Fibroblast of gingiva (primary cell): ENCODE measurements at places on chromosomes 6 and 20.
A peak's percentile ranks its signal among the peaks of the same experiment; 100 is the strongest.

DNA sequence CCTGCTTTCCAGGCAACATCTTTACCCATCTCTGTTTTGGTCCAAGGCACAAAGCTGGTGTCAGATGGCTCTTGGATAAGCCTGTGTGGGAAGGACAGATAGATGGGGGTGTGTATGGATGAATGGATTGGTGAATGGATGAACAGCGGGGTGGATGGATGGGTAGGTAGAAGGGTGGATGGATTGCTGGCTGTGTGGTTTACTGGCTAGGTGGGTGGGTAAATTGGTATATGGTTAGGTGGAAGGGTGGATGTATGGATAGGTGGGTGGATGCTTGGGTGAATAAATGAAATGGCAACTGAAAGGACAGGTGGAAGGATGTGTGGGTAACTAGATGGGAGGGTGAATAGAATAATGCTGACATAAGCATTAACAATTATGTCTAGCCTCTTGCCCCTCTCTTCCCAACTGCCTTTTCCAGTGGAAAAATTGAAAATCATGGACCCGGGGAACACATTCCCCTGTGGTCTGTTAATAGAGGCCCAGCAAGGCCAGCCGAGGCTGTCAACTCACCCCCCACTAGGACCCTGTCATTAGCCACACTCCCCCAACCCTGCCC, 43.8 kb upstream of the RSPO4 start:
- no peak for DNase-seq

DNA sequence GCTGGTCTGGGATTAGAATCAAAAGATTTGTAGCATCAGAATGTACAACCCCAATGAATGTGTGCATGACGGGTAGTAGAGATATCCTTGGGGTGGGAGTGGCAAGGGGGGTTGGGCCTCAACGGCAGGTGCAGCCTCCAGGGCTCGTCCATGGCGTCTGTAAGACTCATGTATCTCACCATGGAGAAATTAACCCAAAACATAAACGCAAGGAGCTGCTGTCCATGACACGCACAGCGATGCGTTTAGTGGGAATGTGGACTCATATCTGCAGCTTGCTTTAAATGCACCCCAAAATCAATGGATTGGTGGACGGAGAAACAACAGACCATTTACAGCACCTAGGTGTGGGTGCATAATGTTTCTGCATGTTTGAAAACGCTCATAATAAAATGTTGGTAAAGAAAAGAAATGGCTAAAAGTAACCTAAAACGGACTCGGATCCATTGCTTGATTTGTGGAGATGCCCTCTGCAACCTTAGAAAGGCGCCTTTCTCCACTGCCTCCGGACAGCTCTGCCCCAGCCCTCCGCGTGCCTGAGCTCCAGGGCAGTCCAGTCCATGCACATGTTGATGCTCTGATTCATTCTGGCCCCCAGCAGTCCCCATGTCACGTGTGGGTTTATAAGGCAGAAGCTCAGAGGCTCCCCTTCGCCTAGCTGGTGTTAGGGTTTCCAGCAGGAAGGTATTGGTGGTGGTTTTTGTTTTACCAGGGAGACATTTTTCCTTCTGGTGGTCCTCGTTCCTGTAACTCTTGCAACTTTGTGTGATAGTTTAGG, 24.5 kb downstream of the PYGB start:
- peak; percentile 68 for DNase-seq

- no peak for DNase-seq
These were observed 9.8 kb downstream of the RIMS4 start for GRCh38 chr20:44800391-44801046.

GRCh38 chr6:168016721-168017525, 19.5 kb downstream of the KIF25 start:
- DNase-seq: no peak

GRCh38 chr6:112980676-112981075, 633.5 kb downstream of the RFPL4B start:
- no peak for DNase-seq

DNA sequence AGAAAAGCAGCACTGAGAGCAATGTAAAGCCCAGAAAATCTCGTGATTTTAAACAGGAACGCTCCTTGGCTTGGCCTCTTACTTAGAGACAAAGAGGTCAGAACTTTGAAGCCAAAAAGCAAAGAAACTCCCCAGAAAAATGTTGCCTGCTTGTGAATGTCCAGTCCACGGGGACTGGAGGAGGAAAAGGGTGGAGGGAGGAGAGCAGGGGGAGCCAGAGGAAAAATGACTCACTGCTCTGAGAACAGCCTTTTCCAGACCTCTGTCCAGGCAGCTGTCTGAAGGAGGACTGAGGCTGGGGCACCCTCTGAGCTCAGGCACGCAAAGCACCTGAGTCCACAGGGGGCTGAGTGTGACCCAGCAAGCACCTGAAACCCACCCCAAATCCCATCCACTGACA, 64.7 kb downstream of the TRAM2 start:
- peak; percentile 91 for DNase-seq

DNA sequence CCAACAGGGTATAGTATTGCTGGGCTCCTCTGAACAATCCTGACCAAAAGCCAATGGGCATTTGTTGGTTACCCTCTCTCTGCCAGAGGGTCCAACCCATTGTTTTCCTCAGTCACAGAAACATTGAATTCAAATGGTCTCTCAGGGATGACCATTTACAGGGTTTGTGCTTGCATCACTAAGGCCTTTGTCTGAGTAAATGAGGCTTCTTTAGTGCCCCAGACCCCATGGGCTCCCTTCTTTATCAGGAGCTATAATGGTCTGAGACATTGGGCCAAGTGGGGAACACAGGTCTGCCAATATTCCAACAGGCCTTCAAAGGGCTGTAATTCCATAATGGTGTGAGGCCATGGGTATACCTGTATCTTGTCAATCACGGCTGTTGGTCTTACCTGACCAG, 27.1 kb downstream of the GSTA2 start:
- DNase-seq: no peak

GRCh38 chr6:7515363-7515762, 26.1 kb upstream of the DSP start:
- no peak for DNase-seq

DNA sequence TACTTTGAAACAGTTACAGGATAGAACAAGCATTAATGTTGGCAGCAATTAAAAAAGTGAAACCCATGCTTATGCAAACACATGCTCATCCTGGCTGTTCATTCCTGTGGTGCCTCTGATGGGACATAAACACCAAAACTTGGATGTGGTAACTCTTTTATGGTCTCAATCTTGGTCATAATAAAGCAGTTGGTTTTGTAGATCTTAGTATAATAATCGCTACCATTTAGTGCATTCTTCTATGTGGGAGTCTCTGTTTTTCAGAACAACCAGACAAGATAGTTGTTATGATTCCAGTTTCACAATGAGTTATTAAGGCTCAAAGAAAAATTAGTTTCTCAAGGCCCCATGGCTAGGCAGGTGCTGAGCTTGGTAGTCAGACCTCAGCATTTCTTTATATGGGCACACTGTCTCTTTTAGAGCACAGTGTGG, 184.0 kb downstream of the UTRN start:
- peak; percentile 7 for DNase-seq

DNA sequence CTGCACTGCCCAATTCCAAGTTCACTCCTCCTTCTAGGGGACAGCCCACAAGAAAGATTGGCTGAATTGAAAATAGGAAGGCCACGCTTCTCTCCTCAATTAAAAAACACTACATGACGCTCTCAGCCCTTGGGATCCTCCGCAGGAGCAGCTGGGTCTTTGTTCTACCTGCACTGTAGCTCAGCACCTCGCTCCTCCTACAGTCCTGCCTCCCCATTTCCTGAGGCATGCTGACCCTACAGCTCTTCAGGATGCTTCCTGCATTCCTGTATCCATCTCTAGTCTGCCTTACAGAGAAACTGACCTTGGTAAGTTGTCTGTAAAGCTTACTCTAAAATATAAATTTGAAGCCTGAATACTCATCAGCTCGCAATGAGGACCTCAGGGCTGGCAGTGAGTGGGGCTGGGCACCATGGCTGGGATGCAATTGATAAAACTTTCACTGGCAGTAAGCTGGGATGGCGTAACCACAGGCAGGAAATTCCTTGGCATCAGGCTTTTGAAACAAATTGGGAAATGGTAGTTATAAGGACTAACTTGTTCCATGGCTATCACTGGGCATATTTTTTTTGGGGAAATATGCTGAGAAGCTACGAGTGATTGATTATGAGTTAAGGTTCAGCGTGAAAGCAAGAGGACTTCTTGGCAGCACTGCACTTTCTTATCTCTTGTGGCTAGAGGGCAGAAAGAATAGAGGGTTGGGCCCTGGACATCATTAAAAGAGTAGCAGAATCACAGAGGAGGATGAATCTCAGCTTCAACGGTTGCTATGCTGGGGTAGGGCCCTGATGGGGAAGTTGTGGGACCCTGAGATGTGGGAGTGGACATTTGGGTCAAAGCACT, 11.7 kb upstream of the SIRPB1 start:
- DNase-seq: peak; percentile 34

DNA sequence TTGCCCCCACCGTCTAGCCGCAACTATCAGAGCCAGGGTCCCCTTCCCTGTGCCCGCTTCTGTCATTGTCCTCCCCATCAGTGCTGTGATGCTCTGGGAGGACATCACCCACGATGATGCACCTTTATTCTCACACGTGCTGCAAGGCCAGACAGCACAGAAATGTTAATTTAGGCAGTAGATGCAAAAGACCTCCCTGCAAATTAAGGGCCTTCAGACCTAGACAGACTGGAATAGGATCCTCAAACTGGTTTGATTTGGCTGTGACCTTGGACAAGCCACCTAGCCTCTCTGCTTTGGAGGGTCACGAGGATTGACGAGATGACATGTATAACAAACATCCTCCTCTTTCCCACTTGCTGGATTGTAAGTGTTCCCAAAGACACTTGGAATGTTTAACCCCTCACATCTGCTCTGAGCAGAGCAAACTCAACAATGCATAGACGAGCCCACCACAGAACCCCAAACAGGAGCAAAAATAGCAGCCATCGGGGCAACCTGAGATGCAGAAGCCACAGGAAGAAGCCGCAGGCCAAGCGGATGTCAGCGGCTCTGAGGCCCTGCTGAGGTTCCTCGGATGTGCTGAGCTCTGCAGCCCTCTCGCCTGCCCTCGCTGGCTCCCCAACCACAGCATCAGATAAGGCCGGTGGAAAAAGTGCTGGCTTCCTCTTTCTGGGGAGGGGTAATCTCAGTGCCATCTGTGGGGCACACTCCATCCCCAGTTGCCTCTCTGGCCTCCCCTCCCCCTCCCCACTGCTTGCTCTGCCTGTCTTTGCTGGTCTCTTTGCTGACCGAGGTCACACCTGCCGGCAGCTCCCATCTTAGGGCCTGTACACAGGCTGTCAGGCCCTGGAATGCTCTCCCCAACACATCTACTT, 35.3 kb downstream of the TOX2 start:
- DNase-seq: no peak

- peak; percentile 29 for DNase-seq
These were observed 81.9 kb downstream of the FIG4 start for GRCh38 chr6:109772883-109773431.

- no peak for DNase-seq
These were observed 15.0 kb downstream of the TBXT start for GRCh38 chr6:166152660-166153059.

DNA sequence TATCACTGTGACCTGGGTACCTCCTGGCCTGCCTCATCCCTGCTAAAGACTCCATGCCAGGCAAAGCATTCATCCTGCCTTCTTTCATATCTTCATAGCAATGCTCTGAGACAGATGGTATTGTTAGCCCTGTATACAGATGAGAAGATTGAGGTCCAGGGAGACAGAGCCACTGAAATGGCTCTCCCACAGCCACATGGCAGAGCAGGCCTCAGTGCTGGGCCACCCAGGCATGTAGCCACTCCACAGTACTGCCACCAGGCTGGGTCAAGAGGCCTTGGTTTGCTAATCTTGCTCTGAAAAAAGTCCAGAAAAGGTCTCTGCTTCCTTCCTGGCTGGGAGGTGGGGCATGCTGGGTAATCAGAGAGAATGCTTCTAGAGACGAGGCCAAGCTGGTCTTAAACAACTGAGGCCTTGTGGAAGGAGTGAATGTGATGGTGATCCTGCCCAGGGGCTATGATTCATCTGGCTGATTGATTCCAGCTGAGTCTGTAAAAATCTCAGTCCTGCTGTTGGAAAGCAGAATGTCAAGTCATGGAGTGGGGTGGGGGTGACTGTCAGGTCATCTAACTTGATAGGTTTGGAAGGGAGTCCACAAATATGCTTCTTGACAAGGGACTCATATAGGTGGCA, 29.8 kb downstream of the HM13 start:
- peak; percentile 95 for DNase-seq
